H1 (cell line): ENCODE measurements at places on chromosomes 5 and 9. TPM values are rescaled to one million over a fixed set of nuclear protein-coding genes. Genes with fewer than 3 reads are reported as not detected.
A peak's percentile ranks its signal among the peaks of the same experiment; 100 is the strongest.

- DNase-seq: no peak
These were observed 73.1 kb downstream of the LRSAM1 start for GRCh38 chr9:127524373-127524772.

- no peak for DNase-seq
These were observed 139.1 kb upstream of the ERCC6L2 start for GRCh38 chr9:95736370-95736769.

- DNase-seq: no peak
These were observed 60.6 kb downstream of the DRD1 start for GRCh38 chr5:175383350-175383749.

DNA sequence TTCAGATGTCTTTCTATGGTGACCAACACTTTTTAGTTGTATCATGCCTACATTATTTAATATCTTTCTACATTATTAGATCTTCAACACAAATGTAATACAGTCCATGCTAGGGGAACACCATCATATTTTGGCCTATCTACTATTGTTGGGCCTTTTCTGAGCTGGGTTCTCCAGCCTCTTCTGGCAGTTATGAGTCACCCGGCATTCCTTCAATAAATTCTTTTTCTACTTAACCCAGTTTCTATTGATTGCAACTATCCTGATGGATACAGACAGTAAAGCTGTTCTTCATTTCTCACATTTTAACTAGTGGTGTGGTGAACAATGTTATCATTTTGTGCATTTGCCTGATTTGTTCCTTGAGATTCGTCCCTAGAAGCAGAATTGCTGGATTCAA is 529.3 kb downstream of the BNC2 start:
- no peak for DNase-seq

GRCh38 chr5:1068204-1068894 is 43.5 kb downstream of the SLC12A7 start:
- no peak for DNase-seq

SLC6A19 gene
- 0.02 and 0.03 TPM in 2 replicates for polyA plus RNA-seq

DNA sequence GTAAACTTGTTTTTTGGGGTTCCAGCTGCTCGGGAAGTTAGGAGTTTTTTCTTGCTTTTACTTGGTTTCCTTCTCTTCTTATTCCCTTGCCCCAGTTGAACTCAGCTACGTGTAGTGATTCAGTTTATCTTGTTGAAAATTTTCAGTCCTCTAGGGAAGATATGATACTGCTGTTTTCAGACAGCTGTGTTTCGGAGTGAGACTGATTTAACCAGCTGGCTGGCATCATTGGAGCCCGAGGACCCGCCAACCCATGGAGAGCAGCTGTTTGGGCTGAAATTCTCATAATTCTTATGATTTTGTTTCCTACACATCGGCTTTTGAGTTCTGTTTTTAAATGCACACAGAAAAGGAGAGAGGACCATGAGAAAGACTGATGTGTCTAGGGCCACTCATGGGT is 271.5 kb downstream of the NR3C1 start:
- DNase-seq: no peak

- no peak for DNase-seq
These were observed 3.4 kb downstream of the SMIM3 start for GRCh38 chr5:150781706-150782614.

DNA sequence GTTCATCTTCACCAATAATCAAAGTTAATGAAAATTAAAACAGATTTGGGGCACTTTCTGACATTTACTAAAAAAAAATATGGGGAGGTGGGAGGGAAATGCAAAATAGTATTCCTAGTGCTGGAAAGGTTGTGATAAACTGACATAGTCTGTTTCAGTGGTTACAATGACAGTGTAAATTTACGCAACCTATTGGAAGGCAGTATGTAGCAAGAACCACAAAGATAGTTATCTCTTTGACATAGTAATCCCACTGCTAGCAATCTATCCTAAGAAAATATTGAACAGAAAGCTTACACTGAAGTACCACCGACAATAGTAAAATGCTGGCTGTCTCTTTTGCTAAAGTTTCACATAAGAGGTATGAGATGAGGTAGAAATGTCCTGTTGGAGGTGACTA is 15.1 kb upstream of the EPB41L4B start:
- no peak for DNase-seq

- DNase-seq: peak; percentile 44
These were observed 33.1 kb upstream of the ORM1 start for GRCh38 chr9:114289571-114290481.

DNA sequence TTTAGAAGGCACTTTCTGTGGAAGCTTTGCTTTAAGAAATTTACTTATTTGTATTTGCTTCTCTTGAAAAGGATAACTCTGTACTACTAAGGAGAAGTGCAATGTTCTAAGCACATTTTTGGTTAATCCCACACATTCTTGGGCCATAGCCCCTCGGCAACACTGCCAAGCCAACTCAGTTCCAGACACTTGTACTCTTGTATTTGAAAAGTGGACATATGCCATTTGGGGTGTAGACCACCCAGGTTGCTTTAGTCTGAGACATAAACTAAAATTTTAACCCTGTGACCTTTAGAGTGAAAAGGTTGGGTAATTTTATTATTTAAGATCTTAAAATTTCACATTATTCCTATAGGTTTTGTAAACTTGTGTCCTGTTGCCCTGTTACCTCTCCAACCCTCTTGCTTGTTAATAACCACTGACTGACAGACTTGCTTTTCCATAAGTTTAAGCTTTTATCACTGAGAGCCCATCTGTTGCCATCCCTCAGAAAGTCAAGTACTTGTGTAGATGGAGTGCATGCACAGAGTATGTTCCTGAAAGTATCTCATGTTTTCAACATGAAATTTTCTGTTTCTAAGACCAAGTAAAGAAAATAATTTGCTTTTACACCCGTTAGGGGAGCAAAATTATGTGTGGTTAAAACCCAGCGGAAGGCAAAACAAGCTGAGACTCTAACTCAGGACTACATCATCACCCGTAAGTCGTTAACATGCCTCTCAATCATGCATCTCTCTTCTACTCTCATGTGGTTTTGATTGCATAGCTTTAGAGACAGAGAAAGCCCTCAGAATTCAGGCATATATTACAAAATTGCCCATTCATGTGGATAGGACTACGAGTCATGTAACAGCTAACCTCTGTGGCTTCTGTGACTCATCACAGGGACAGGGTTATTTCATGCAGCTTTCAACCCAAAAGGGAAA is 117.3 kb downstream of the GDNF start:
- no peak for DNase-seq

- no peak for DNase-seq
These were observed 54.1 kb downstream of the RORB start for GRCh38 chr9:74551266-74551665.

- no peak for DNase-seq
These were observed 93.8 kb upstream of the BNC2 start for GRCh38 chr9:16964228-16964627.

- DNase-seq: no peak
These were observed 1989.3 kb upstream of the WWC1 start for GRCh38 chr5:166302166-166302565.

GRCh38 chr9:89690334-89690912 is 85.6 kb downstream of the GADD45G start:
- DNase-seq: no peak

GRCh38 chr5:159838551-159839222 is 77.6 kb upstream of the ADRA1B start:
- no peak for DNase-seq

DNA sequence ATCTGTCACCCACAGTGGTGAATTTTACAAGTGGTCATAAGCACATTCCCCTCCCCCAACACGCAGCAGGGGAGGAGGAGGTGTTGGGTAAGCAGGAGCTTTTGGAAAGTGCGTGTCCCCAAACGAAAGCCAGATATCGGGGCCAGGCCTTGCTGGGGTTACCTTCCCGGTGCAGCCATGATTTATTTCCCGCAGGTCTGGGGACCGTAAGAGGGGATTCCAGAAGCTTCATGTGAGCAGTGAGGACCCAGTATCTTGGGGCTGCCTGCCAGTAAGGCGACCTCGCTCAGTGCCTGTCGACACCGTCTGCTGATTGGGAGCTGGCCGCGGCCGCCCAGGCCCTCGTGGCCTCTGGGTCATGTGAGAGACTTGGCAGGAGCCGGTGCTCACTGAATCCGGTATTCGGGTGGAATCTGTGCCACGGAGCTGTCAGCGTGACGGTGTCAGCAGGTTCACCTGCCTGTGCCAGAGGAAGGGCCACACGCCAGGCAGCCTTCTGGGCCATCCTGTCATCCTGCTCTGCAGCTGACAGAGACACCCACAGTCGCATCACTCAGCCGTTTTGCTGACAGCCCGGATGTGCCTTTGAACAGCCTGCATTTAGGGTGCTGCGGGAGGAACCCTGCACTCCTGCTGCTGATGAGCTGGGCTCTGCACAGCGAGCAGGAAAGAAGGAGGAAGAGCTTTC is 37.3 kb downstream of the SEC61B start:
- DNase-seq: no peak

GABRG2 gene
- polyA plus RNA-seq: 1.2 and 2.0 TPM in 2 replicates

PCSK1 gene
- polyA plus RNA-seq: 0.97 and 1.3 TPM in 2 replicates

PCDHA1 gene
- 0.23 and 0.52 TPM in 2 replicates for polyA plus RNA-seq

DNA sequence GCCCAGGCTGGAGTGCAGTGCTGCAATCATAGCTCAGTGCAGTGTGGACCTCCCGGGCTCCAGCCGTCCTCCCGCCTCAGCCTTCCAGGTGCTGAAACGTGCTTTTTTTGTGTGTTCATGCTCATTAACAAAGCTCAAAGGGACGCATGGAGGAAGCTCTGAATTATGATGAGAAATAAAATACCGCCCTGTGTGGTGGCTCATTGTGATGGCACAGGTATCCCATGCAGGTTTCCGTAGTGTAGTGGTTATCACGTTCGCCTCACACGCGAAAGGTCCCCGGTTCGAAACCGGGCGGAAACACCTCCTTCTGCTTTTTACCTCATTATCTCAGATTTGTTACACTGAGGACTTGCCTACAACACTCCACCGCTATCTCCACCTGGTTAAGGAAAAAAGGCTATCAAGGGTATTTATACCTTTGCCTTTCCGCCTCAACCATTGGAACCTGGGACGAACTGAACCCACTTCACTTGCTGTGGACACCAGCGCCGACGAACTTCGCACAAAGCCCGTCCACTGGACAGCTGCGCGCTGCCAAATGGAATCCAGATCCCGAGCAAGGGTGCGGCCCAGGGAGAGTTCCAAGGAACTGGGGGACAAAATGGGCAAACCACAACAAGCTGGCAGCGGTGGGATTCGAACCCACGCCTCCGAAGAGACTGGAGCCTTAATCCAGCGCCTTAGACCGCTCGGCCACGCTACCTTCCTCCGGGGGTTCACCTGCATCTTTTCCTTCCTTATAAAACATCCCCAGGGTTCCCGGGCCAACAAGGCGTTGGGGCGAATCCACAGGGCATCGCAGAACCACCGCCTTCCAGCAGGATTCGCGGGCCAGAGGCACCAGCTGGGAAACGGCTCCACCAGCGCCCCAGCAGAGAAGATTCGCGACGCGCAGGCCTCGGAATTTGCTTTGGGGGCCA is 26.3 kb downstream of the OR2V2 start:
- peak; percentile 98 for DNase-seq

DNA sequence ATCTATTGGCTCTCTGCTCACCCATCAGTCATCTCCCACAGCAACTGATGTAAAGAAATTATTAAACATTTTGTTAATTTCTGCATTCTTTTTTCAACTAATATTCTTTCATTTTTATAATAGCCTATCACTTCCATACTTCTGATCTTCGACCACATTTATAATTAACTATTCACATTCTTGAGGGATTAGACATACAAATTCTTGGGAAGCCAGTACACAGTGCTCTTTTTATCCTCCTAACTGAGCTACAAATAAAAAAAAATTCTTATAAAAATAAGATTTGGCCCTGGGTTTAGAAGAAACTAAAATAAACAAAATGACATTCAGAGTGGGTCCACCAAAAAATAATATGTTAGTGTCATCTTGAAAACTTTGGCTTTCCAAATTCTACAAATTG is 103.7 kb upstream of the ITGA1 start:
- no peak for DNase-seq

GRCh38 chr5:137195483-137195882 is 303.6 kb downstream of the SPOCK1 start:
- DNase-seq: no peak

LHX3 gene
- polyA plus RNA-seq: 0.02 and 0.03 TPM in 2 replicates

- no peak for DNase-seq
These were observed 198.7 kb upstream of the HAPLN1 start for GRCh38 chr5:83919071-83920041.

LHX6 gene
- polyA plus RNA-seq: 0.92 and 1.0 TPM in 2 replicates

RNF14 gene
- 4.4 and 4.7 TPM in 2 replicates for polyA plus RNA-seq

BTNL3 gene
- not detected in 2 replicates for polyA plus RNA-seq

DNA sequence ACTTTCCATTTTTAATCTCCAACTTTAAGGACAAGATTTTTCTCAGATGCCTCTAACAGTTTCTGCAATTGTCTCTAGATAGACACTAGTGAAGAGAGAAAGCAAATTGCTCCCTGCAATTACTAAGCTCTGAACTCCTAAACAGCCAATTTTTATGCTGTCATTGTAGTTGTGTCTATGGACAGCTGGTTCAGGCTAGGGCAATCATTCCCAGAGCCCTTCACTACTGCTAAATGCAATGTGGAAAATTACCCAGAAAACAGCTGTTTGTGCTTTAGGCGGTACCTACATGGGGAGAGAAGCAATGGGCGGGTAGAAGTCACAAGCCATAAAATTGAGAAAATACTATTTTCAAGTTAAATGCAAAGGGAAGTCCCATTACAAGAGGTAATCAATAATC is 211.6 kb downstream of the SPOCK1 start:
- DNase-seq: no peak

DNA sequence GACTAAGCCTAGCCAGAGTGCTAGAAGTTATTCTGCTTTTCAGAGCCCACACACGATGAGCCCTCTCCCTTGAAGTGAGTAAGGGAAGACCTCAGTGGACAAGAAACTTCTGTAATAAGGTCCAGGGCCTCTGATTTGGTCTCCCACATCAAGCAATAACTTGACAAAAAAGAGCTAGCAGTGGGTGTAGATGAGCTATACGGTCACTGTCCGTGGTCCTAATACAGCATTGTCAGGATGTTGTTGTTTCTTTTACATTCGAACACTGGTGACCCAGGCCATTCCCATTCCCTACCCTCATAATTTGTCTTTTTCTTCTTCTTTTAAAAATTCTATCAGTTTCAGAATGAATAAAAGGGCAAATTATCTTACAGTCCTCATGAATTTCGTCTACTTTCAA is 5.2 kb downstream of the PCSK1 start:
- DNase-seq: no peak
